MM.1S (cell line): ENCODE measurements at places on chromosomes 2 and 18.

DNA sequence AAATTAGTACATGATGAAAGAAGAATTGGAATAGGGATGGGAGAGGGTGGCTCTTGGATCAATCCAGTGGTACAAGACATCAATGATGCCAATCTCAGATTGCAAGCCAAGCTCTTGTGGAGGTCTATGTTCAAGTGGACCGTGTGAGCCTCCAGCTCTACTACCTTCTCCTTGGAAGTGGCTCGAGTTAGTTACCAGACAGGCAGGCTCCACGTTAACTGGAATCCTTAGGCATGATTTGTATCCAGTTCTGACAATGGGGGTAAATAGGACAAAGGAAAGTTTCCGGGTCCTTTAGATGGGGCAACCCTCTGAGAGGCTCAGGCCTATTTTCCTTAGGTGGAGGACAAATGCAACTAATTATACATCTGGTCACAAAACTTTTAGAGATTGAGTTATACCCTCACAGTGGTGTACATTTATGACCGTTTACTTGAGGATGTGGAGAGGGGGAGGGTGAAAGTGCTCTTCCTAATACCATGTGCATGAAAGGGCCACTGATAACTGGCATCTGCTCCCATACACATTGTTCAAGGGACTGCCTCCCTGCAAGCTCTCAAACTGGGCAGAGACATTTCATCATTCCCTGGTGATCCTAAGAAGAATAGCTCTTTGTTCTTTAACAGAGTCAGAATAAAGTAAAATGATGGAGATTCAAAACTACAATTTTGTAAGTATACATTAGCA lies 180.2 kb downstream of the SOCS6 start:
- DNase-seq: no peak
- H3K27ac ChIP-seq: no peak overlapping the region

DNA sequence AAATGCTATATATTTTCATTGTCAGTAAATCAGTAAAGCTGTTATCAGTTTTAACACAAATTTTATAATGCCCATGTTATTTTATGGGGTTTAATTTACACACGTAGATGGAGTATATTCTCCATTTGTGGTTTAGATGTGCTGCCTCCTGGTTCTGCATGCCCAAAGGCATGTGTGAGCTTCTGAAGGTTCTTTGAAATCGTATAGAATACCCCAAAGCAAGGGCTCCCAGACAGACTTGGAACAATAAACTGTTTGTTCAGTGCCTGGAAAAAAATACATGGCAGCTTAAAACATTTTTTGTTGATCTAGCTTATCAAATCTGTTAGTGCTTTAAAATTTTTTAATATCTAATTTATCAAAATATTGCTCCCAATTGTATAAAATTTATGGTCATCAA lies 150.4 kb downstream of the GPD2 start:
- no peak overlapping the region for H3K27ac ChIP-seq
- no peaks in the 10 kb centered on the region for H3K4me1 ChIP-seq
- DNase-seq: no peak
- H3K4me3 ChIP-seq: no peak overlapping the region
- H3K36me3 ChIP-seq: no peaks in the 10 kb centered on the region

DNA sequence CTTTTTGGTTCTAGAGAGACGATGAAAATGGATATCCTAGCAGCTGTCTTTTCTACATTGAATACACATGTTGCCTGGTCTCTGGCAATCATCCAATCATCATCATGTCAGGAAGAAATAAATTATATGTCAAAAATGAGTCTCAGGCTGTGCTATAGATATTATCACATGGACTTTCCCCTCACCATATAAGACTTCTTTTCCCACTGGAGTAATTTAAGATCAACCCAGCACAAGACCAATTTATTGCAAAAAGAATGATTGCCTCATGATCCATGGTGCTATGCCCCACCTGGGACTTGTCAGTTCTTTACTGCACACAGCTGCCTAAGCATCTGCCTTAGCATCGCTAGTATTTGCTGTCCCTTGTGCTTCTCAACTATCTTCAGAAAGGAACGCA lies 783.7 kb upstream of the TMEFF2 start:
- H3K27ac ChIP-seq: no peak overlapping the region
- H3K4me3 ChIP-seq: no peak overlapping the region
- no peaks in the 10 kb centered on the region for H3K4me1 ChIP-seq
- no peaks in the 10 kb centered on the region for H3K36me3 ChIP-seq
- DNase-seq: no peak

DNA sequence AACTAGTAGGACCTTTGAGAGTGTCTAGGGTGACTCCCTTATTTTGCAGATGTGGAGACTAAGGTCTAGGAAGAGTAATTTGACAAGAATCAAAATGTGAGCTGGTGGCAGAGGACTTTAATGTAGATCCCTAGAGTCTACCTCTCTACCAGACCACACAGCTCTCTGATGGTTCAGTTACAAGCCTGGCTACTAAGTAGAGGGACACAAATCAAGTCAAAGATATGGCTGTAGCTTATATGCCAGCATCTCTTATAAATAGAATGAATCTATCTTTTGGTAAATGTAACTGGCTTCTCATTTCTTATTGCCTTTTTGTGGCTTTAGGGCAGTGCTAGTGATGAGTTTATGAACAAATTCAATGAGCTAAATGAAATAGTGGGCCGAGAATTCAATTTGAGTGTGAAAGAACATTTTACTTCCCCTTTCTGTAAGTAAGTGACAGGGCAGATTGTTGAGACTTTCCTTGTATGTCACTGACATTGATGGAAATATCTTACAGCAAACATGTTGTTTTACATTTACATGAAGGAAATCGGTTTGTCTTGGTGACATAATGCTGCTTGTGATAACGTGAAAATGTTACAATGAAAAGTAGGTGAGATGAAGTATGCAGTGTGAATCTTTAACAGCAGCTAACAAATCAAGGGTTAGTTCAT lies 28.3 kb downstream of the CSRNP3 start:
- H3K36me3 ChIP-seq: no peaks in the 10 kb centered on the region; the same call in 1 of the 2 replicates
- no peak for DNase-seq
- no peaks in the 10 kb centered on the region for H3K4me1 ChIP-seq
- H3K4me3 ChIP-seq: no peak overlapping the region
- H3K27ac ChIP-seq: no peak overlapping the region

GRCh38 chr2:3683748-3684454 lies 19.5 kb upstream of the DCDC2C start:
- H3K27me3 ChIP-seq: no peaks in the 10 kb centered on the region
- no peak overlapping the region for H3K27ac ChIP-seq
- no peak for DNase-seq
- no peak overlapping the region for H3K4me3 ChIP-seq
- no peaks in the 10 kb centered on the region for H3K36me3 ChIP-seq

DNA sequence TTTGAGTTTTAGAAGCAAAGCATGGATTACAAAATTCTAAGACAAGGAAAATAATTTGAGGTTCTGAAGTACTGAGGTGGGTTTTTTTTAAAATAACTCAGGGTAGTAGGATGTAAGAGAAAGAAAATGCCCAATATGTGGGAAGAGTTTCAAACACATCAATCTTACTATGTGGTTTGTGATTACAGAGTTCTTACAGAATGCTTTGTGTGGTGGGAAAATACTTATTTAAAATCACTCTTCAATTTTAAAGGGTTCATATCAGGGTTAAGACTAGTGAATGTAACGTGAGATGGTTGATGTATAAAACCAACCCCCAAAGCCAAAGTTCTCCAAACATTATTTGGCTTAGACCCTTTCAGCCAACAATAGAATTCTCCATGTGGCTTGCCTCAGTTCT lies 173.5 kb downstream of the UBE2E3 start:
- no peaks in the 10 kb centered on the region for H3K27me3 ChIP-seq
- no peaks in the 10 kb centered on the region for H3K4me1 ChIP-seq

DNA sequence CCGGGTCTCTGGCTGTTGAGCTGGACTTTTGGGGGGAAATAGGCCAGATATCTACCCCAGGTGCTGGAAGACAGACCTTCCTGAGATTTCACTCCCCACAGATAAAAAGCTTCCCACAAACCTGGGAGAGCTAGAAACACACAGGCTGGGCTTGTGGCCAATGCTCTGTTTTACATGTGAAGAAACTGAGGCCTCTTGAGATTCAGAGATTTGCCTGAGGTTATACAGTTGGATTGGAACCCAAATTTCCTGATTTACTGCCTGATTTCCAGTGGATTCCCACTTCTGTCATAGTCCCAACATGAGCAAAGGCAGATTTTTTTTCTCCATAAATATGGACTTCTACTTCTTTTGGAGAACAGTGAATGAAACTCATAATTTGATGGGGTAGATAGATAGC lies 360.2 kb downstream of the SETBP1 start:
- H3K4me3 ChIP-seq: no peak overlapping the region
- H3K36me3 ChIP-seq: no peaks in the 10 kb centered on the region; the same call in 1 of the 2 replicates
- H3K4me1 ChIP-seq: no peaks in the 10 kb centered on the region
- H3K27me3 ChIP-seq: no peaks in the 10 kb centered on the region

- no peaks in the 10 kb centered on the region for H3K4me1 ChIP-seq
- no peak overlapping the region for H3K27ac ChIP-seq
- no peak for DNase-seq
- no peak overlapping the region for H3K4me3 ChIP-seq
- no peaks in the 10 kb centered on the region for H3K36me3 ChIP-seq
Measured at GRCh38 chr18:23684515-23685197, 4.6 kb upstream of the LAMA3 start.

GRCh38 chr2:75518638-75519465 lies 41.9 kb downstream of the EVA1A start:
- H3K36me3 ChIP-seq: no peaks in the 10 kb centered on the region
- no peak overlapping the region for H3K27ac ChIP-seq
- no peaks in the 10 kb centered on the region for H3K4me1 ChIP-seq
- no peaks in the 10 kb centered on the region for H3K27me3 ChIP-seq

GRCh38 chr2:36277146-36277808 lies 78.3 kb upstream of the CRIM1 start:
- no peak overlapping the region for H3K4me3 ChIP-seq
- H3K27ac ChIP-seq: no peak overlapping the region
- no peaks in the 10 kb centered on the region for H3K36me3 ChIP-seq
- H3K27me3 ChIP-seq: no peaks in the 10 kb centered on the region
- H3K4me1 ChIP-seq: no peaks in the 10 kb centered on the region

DNA sequence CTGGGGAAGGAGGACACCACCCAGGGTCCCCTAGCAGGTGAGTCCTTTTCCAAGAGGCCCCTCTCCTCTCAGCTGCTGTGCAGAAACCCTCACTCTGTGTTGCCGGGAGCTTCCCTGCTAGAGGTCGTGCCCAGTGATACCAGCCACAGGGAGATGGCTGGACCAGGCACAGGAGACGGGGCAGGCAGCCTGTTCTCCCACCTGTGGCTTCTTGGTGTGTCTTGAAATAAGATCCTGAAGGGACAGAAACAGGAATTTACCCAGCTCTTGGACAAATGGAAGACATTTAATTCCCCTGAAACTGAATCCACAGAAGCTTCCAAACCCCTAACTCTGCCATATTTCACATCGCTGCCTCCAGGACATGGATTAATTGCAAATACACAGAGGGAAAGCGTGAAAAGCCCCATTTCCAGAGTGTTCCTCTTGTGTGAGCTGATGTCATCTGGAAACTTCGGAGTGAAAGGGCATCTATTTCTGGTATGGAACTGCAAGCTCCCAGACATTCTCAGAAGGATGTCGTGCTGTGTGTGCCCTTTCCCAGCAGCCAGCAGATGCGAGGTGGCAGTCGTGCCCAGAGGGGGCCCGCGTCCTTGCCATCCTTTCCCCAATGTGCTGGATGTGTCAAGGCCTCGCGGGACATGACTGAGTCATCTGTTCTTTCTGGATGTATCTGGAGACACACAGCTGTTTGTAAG lies 177.7 kb downstream of the SEPTIN10 start:
- H3K4me3 ChIP-seq: no peak overlapping the region
- no peaks in the 10 kb centered on the region; the same call in 1 of the 2 replicates for H3K36me3 ChIP-seq
- no peaks in the 10 kb centered on the region for H3K4me1 ChIP-seq

GRCh38 chr2:60066096-60066839 lies 487.2 kb downstream of the BCL11A start:
- no peak overlapping the region for H3K27ac ChIP-seq
- H3K4me3 ChIP-seq: no peak overlapping the region
- H3K36me3 ChIP-seq: no peaks in the 10 kb centered on the region
- no peak for DNase-seq

DNA sequence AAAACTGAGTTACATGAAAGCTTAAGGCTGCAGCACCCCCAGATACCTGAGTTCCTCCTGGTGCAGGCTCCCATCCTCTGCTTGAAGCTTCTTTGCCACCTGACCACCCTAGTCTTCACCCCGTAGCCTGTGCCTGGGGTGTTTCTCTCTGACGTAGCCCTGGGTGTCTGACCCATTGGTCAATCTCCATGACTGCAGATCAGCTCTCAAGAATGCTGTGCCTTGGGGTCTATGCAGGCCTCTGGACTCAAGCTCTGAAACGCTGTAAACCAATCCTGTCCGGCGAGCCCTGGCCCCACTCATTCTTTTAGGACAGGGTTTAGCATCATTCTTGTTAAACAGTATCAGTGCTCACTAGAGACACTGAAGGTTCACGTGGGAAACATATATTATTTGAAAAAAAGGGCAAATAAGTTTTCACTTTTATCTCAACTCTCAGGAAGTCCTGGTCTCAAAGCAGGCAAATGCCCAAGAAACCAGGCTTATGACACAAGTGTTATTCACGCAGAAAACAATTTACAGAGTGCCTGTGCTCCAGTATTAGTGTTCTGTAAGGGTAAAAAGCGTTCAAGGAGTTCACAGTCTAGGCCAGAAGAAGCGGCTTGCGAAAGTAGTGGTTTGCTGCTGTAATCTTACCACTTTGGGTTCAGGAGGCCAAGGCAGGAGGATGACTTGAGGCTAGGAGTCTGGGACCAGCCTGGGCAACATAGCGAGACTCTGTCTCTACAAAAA lies 22.8 kb upstream of the PPP4R1 start:
- no peaks in the 10 kb centered on the region for H3K36me3 ChIP-seq
- H3K27me3 ChIP-seq: no peaks in the 10 kb centered on the region
- no peak for DNase-seq

GRCh38 chr2:19346983-19347618 lies 11.3 kb downstream of the OSR1 start:
- no peaks in the 10 kb centered on the region for H3K36me3 ChIP-seq
- DNase-seq: peak; percentile 2
- peak overlapping the region; percentile 69 for H3K4me3 ChIP-seq
